ENCODE measurements at places on chromosomes 7 and 10.

GRCh38 chr10:112583236-112583939, 136.4 kb downstream of the VTI1A start:
- DNase-seq = peak; percentile 43

- DNase-seq = no peak
These were observed 615.1 kb downstream of the ZWINT start for GRCh38 chr10:55746002-55746401.

DNA sequence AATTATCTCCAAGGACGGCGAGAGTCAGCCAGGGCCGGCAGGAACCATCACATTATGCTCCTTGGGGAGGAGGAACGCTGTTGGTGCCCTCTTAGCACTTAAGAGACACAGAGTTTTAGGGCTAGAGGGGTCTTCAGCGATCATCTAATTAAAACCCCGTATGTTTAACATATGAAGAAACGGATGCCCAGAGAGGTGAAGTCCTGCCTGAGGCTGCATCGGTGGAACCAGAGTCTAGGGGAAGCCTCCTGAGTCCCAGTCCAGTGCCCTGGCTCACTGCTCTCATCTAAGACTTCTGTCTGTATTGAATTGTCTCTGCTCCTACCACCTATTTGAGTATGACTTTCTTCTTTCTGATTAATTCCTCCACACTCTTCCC, 688 bp upstream of the ABCB4 start:
- no peak for DNase-seq

DNA sequence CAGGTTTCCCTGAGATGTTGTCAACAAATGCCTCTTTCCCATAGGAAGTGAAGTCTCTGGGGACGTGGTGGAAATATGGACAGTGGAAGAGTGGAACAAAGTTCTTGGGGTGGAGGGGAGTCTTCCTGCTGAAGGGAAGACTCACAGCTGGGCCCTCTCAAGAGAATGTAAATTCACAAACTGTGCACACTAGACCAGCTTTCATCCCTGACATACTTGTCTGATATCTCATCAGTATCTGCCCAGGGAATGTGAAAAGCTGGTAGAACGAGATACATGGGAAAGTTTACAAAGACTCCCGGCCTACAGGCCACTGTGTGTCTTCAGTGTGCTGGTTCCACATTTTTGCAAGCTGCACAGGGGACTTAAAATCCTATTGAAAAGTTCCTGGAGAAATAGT, 16.7 kb upstream of the CCDC3 start:
- DNase-seq = no peak

- DNase-seq = peak; percentile 43
These were observed 58.4 kb downstream of the ZNF467 start for GRCh38 chr7:149714910-149715471.

GRCh38 chr10:127976701-127977356, 69.9 kb downstream of the PTPRE start:
- no peak for DNase-seq

- DNase-seq = no peak
These were observed 261.6 kb downstream of the ZEB1 start for GRCh38 chr10:31580646-31581045.

- DNase-seq = no peak
These were observed 19.8 kb downstream of the TSPAN14 start for GRCh38 chr10:80473692-80474596.

DNA sequence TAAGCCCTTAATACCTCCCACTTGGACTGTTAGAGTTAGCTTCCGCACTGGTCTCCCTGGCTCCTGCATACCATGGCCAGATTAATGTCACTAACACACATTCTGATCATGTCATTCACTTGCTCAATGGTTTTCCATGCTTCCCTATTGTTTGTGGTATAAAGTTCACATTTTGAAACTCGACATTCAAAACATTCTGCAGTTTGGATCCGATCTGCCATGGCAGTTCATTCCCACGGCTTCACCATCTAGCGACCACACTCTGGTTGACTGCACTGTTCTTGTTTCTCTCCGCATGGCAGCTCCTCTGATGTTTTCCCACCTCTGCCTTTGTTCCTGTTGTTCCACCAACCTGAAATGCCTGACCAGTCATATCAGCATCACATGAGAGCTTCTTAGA, 87.4 kb upstream of the WAC start:
- no peak for DNase-seq

GRCh38 chr7:71312755-71313490, 181.0 kb downstream of the GALNT17 start:
- no peak for DNase-seq

DNA sequence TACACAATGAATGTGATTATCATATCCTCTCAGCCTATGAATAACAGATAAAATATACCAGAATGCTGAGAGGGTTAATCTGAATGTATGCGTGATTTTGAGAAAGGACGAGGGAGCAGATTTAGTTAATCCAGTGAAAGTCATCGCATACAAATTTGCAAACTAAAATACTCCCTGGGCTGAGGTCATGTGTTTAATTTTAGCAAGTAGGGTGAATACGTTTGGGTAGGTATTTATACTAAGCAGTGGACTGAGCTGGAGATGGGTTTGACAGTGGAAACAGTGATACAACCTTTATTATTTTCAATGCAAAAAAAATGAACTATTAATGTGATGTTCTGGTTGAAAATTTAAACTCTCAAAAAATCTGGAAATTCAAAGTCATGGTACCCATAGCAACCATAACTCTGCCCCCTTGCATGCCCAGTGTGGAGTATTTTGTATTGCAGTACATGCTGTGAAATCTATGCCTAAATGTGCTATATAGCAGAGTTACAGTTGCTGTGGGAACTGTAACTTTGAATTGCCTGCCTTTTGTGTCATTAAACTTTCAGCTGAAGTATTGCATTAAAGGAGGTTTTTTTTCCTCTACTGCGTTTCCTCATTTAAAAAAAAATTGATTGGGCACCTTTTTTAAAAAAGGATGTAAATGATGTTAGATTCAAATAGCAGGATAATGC, 9.5 kb upstream of the ARID5B start:
- DNase-seq = no peak

- DNase-seq = no peak
These were observed 202.7 kb downstream of the DIP2C start for GRCh38 chr10:486666-487322.

DNA sequence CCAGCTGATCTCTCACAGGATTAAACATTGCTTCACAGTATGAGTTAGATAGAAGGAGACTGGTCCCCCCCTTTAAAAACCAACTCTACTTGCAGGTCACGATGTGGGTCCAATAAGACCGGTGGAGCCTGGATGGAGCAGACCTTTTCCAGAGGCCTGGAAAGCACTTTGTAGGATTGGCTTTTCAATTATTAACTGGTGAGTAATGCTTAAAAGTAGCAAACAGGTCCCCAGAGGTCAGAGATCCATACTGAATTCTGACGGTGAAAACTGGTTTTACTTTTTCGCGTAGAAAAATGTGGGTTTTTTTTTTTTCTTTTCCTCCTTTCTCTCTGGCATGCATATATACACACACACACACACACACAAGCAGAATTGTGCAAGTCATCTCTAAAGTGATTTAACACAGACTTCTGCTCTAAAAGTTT, 74.9 kb upstream of the OGDHL start:
- DNase-seq = peak; percentile 14

DNA sequence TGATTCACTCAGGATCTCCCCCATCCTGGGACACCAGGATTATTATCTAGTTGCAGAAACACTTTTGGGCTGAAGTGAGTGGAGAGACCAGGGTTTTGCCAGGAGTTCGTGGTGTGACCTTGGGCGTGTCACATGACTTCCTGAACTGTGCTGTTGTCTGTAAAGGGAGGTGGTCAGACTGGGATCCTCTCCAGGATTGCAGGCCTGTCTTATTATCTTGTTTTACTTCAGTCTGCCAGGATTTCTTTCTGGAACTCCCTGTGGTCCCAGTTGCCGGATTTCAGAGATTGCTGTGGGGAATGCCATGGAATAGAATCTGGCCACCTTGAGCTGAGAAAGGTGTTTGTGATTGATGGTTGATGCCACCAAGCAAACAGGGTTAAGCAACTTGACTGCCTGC, 35.8 kb downstream of the CRCP start:
- DNase-seq = no peak
